ENCODE measurements at places on chromosomes 2 and 18.

GRCh38 chr18:46046126-46046525 is 25.9 kb downstream of the PSTPIP2 start:
- no peak for DNase-seq

- no peak for DNase-seq
These were observed 101.0 kb upstream of the DNAJC10 start for GRCh38 chr2:182615036-182615435.

GRCh38 chr18:12121175-12122042 is 27.8 kb downstream of the ANKRD62 start:
- DNase-seq = no peak

- no peak for DNase-seq
These were observed 84.7 kb downstream of the GATA6 start for GRCh38 chr18:22254088-22254487.

GRCh38 chr2:24840164-24840869 is 47.1 kb downstream of the CENPO start:
- DNase-seq = no peak

DNA sequence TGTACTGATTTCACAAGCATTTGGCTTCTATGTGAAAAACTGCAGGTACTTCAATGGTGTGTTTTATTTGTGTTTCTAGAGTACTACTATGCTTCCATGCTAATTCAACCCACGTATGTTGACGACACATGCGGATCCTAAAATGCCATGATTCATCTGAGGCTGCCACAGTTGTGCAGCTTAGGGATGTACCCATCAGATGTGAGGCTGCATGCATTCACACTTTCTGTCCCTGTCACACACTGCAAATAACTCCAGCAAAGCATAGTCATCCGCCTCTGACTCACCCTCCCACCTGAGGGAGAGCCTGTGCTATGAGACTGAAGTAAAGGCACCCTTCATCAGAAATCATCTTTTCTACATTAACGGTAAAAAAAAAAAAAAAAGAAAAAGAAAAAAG is 22.1 kb upstream of the SERTAD2 start:
- DNase-seq = no peak

GRCh38 chr2:106542746-106543359 is 55.7 kb downstream of the CD8B2 start:
- DNase-seq = peak; percentile 59

DNA sequence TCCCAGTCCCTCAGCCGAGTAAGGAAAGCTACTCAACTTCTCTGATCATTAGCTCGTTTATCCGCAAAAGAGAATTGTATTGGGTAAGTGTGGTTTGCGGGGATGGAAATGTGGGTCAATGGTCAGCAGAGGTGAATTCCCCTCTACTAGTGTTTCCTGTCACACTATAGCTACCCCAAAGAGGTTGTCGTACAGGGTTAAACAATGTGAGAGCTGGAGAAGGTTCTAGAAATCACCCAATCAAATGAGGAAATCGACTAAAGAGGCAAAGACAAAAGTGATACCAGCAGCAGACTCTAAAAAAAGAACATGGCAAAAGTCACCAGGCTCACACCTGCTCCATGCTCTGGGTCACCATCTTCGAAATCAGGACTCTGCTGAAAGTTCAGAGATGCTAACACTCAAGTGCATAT is 144.7 kb upstream of the ITGA4 start:
- no peak for DNase-seq

- no peak for DNase-seq
These were observed 202.3 kb downstream of the MREG start for GRCh38 chr2:215811003-215811402.

DNA sequence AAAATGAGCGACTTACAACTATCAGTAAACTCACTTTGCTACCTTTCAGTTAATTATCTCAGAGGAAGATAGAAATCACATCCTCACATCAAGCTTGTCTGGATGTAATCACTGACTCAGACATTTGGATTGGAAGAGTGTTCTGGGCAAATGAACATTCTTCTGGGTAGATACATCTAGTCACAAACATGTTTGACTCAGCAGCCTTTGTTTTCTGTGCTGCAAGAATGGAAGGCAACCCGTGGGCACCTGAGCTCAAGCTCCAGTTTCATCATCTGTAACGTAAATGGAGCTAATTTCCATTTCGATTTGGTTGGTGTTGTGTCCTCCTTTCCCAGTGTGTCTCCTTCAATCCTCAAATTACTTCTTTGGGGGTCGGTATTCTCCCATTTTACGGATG is 58.5 kb downstream of the ACAA2 start:
- no peak for DNase-seq

DNA sequence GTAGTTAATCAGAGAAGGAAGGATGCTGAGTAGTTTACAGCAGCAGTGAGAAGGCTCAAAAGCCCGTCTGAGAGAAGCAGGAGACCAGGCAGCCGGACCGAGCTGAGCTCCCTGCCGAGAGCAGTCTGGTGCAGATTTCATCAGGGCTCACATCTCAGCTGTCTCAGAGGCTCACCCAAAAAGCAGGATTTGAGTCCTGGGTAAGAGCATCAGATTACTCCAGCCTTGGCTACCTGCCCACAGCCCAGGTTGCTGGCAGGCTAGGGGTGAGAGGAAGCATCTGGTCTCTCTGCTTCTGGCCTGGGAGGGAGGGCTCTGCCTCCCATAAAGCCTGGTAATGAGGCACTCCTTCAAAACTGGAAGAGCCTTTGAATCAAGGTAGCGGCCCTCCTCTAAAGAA is 140.5 kb downstream of the ST6GAL2 start:
- DNase-seq = no peak

- no peak for DNase-seq
These were observed 40.1 kb downstream of the RASGRP3 start for GRCh38 chr2:33516456-33516995.

GRCh38 chr18:28116461-28116860 is 60.5 kb downstream of the CDH2 start:
- DNase-seq = no peak

GRCh38 chr2:152176113-152176714 is 651 bp upstream of the STAM2 start:
- DNase-seq = no peak

GRCh38 chr2:205482399-205483081 is 199.8 kb upstream of the NRP2 start:
- DNase-seq = no peak

GRCh38 chr2:113920996-113921395 is 31.1 kb downstream of the ACTR3 start:
- DNase-seq = no peak

- DNase-seq = no peak
These were observed 10.2 kb downstream of the ZBTB14 start for GRCh38 chr18:5285326-5285725.

DNA sequence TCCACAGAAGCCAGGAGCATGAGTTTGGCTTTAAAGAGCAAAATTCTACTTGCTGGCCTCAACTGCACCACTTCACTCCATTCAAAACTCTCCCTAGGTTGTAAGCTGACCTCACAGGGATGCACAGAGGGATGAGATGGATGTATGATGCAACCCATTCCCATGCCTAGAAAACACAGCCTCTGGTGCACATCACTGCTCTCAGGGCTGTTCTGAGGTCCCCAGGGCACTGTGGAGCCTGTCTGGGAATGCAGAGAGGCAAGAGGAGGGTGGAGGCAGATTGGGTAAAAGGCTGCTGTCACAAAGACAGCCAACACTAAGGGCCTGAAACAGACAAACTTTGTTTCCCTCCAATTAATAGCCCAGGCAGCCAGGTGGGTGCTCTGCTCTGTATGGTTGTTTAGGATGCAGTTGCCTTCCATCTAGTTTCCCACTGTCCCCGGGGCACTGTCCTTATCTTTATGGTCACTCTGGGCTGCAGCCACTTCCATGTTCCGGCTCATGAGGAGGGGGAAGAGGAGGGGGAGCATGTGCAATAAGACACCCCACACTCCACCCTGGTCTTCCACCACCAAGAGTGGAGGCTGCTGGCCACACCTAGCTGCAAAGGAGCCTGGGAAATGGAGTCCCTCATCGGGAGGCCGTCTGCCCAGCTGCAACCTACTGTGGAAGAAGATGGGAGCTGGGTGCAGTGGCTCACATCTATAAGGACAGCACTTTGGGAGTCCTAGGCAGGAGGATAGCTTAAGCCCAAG is 7.0 kb downstream of the GPR45 start:
- no peak for DNase-seq

DNA sequence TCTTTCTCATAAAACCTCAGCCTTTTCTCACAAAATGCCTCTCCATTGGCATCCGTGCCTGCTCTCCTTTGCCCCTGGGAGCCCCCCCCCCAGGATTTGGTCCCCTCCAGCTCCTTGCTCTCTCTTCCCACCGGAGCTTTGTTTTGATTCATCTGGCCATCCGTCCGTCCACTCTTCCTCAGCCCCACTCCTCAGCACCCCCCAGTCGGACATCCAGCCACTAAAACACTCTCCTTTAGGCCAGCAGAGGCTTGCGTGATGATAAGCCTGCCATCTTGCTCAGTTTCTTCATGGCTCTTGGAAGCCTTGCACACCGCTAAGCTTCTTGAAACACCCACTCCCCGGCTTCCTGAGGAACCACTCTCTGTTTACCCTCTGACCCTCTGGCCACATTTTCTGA is 31.5 kb upstream of the GNAL start:
- no peak for DNase-seq

GRCh38 chr2:127006962-127007361 is 100.0 kb downstream of the BIN1 start:
- no peak for DNase-seq
